Fibroblast of villous mesenchyme (primary cell): ENCODE measurements at places on chromosomes 1 and 21.
A peak's percentile ranks its signal among the peaks of the same experiment; 100 is the strongest.

GRCh38 chr1:166390366-166391033, 223.7 kb upstream of the FAM78B start:
- DNase-seq = no peak

DNA sequence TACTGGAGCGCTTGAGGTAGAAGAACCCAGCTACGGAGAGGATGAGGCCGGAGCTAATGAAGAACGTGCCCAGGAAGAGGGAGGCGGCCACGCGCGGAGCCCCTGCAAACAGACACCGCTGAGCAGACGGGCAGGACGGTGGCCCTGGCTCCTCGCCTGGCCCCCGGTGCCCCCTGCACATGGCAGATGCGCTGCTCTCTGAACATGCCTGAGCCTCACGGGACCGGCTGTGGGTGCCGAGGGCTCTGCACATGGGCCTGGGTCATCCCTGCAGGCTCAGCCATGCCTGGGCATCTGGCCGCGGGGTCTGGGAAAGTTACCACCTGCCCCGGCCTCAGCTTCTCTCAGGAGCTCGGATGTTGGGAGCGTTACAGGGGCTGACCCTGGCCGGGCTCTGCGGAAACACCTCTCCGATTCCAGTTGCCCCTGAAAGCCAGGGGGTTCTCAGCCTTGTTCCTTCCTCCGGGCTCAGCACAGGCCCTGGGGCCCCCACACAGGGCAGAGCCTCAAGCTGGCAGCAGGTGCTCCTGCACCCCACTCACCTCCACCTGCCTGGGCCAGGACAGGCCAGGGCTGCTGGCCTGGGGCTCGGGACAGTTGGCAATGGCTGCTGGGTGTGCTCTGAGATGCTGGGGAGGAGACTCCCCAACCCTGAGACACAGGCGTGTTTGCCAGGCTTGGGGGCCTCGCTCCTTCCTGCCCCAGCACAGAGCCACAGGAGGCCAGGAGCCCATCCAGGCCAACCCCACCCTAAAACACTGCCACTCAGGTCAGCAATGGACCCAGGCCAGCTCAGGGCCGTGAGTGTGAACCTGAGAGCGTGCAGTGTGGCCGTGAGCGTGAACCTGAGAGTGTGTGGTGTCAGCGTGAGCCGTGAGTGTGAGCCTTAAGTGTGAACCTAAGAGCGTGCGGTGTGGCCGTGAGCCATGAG, 12.1 kb upstream of the RNF223 start:
- DNase-seq = no peak

GRCh38 chr1:219629296-219629880, 16.5 kb upstream of the ZC3H11B start:
- DNase-seq = no peak

GRCh38 chr1:42456010-42456753, at the start of the genes PPCS and ZMYND12:
Gene PPCS (plus strand): TSS chr1:42456543. CDS start chr1:42456566, 23 bp downstream.
Gene ZMYND12 (minus strand): TSS chr1:42456022. CDS start chr1:42455997, 25 bp downstream.
- DNase-seq = peak; percentile 89

DNA sequence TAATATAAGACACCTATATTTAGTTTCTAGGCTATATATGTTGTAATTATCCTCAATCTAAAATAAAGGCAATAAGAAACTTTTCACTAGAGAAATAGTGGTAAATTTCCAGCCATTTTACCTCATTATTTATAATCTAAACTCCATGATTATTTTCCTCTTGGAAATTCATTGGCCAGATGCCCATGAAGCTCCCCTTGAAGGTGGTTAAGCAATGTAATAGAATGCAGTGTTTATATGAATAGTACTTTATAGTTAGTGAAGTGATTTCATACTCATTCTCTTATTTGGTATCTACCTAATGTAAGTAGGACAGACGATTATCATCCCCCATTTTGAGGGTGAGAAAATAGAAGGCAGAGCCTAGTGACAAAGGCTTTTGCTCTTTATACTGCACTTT, 26.5 kb downstream of the NFYC start:
- DNase-seq = peak; percentile 52

- peak; percentile 93 for DNase-seq
These were observed 35.6 kb upstream of the PUM1 start for GRCh38 chr1:31101147-31101502.

- DNase-seq = no peak
These were observed 6.2 kb downstream of the CROCC start for GRCh38 chr1:16927711-16928485.

- no peak for DNase-seq
These were observed 303.6 kb downstream of the PRDM2 start for GRCh38 chr1:14003552-14003951.

- no peak for DNase-seq
These were observed 765.5 kb upstream of the PRMT6 start for GRCh38 chr1:106290805-106291501.

GRCh38 chr21:41418393-41418792, 7.6 kb upstream of the MX1 start:
- no peak for DNase-seq

- no peak for DNase-seq
These were observed 57.6 kb downstream of the MAN1C1 start for GRCh38 chr1:25673962-25674806.

- no peak for DNase-seq
These were observed 26.3 kb downstream of the PLPP3 start for GRCh38 chr1:56553046-56553445.

DNA sequence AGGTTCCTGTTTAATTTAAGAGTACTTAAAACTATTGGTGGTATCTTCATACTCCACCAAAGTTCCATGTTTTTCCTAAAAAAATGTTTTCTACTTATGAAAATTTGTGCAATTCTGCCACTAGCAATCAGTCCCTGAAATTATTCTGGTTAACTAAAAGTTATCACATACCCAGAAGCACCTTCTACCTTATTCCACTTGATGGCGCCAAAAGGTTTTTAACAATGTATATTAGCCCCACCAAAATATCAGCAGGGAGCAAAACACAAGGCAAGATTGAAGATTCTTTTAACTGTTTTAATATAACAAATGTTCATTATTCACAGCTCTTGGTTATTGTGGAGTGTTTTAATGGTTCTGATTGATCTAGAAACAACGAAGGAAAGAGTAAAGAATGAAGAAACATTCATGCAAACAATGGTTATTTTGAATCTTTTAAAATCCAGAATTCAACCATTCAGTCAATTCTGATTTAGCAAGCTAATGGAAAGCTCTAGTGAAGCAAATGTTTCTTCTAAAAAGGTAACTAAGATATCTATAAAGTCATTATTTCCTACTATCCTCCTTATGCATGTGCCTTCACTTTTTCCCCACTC, 67.2 kb downstream of the TTLL7 start:
- DNase-seq = peak; percentile 63

DNA sequence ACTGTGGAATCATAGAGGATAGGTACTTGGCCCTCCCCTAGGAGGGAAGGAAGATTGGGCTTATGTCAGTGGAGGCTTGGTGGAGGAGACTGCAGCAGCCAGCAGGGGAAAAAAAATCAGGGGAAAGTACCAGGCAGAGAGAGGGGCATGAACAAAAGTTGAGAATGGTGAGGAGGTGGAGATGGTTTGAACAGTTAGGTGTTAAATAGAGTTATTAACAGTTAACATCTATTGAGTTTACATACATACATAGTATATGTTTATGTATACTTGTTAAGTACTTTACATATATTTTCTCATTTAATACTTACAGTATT, 136.5 kb upstream of the HNRNPU start:
- DNase-seq = no peak

DNA sequence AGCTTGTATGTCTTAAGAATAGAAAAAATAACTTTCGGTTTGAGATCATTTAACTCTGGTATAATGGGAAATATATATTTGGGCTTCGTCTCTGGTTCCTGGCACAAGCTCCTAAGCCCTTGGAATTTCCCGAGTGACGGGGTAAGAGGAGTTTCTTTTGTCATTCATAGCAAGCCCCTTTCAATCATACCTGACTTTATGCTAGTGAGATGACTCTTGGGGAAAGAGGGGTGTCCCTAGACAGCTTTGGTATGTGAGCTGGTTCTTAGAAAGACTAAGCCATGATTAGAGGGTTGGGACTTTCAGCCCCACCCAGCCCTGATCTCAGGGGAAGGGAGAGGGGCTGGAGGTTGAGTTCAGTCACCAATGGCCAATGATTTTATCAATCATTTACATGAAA, 13.9 kb upstream of the MTARC1 start:
- no peak for DNase-seq

GRCh38 chr1:206685334-206685768, 646 bp downstream of the MAPKAPK2 start:
- DNase-seq = no peak

- no peak for DNase-seq
These were observed 1.9 kb downstream of the TRMT13 start for GRCh38 chr1:100134872-100135271.

- DNase-seq = no peak
These were observed at the start of gene MYOG for GRCh38 chr1:203085528-203086406. Gene MYOG (minus strand): TSS chr1:203086012. CDS start chr1:203085961, 51 bp downstream.

GRCh38 chr1:59833022-59833421, 18.3 kb downstream of the HOOK1 start:
- no peak for DNase-seq

GRCh38 chr1:21955501-21956281, 18.6 kb upstream of the HSPG2 start:
- no peak for DNase-seq

- peak; percentile 90 for DNase-seq
These were observed 2.0 kb upstream of the PIP5K1A start for GRCh38 chr1:151196292-151196800.
